Vagina (tissue), 2 donors: ENCODE measurements at places on chromosomes 2 and 18.

GRCh38 chr18:48171490-48172188, 237.5 kb downstream of the ZBTB7C start:
- DNase-seq, result no peak

DNA sequence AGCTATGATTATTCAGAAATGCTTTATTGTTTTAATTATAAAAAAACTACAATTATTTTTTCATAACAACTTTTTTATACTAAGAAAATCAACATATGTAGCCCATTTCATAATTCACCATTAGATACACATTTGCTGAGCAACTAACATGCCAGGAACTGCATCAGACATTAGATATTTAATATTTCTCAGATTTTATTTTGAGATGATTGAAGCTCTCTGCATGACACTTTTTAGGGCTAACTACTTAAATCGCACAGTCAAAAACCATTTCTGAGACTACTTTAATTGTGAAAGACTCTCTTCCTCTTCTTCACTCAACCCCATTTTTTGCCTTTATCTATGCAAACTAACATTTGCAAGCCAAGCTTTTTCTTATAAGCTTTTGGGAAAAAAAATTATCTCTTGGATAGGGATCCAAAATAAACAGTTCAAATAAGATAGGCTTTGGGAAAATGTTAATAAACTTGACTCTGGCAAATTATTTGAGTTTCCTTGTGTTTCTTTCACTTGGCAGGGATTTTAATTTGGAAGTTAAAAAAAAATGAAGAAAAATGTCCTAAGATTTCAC, 9.1 kb upstream of the COL3A1 start:
- DNase-seq, result no peak

GRCh38 chr2:191202209-191202721, 42.9 kb upstream of the MYO1B start:
- no peak for DNase-seq

DNA sequence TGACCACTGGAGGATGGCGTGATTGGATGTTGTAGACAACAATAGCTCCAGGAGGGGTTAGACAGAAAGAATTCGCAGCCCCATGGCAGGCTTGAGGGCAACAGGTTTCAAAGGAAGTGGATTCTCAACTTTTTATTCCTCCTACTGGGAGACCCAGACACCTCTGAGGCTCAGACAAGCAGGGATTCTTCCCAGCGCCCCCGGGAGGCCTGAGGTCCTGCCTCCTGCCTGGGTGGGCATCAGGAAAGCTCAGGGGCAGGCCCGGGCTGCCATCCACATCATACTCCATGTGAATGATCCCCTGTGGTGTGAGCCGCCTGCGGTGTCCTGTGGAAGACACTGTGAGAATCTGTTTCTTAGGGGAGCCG, 203.5 kb downstream of the CYP26B1 start:
- DNase-seq, result peak; percentile 74

GRCh38 chr2:129922571-129923264, 56.7 kb upstream of the RAB6C start:
- DNase-seq, result peak; percentile 70

GRCh38 chr2:101818531-101819451, 121.3 kb downstream of the MAP4K4 start:
- no peak for DNase-seq

DNA sequence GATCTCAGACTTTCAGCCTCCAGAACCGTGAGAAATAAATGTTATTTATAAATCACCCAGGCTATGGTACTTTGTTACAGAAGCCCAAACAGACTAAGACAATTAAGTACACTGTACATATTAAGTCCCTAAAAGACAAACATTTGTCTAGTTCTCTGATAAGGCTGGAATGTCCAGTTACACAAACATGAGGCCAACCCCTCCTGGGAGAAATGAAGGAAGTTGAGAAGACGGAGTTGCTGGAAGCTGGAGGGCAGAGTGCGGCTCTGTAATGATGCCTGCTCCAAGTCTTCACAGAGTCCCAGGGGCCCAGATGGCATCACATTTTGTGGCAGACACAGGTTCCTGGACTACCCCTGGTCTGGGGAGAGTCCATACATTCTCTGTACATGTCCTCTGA, 79.2 kb upstream of the ST8SIA3 start:
- no peak for DNase-seq

- peak; percentile 55 for DNase-seq
Measured at GRCh38 chr18:74486119-74486849, 9.9 kb upstream of the CNDP2 start.

DNA sequence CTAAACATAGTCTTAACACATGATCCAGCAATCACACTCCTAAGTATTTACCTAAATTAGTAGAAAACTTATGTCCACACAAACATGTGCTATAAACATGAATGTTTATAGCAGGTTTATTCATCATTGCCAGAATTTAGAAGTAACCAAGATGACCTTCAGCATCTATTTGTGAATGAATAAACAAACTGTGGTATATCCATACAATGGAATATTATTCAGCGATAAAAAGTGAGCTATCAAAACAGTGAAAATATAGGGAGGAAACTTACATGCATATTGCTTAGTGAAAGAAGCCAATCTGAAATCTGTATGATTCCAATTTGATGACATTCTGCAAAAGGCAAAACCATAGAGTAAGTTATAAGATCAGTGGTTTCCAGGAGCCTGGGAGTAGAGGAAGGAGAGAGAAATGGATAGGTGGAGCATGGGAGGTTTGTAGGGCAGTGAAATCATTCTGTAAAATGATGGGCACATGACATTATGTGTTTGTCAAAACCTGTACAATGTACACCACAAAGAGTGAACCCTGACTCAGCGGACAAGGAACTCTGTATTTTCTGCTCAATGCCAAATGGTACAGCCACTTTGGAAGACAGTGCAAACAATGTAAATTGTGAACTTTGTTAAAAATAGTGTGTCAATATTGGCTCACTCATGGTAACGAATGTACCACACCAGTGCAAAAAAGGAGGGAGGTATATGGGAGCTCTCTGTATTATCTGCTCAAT, 61.9 kb upstream of the IGFBP2 start:
- no peak for DNase-seq

DNA sequence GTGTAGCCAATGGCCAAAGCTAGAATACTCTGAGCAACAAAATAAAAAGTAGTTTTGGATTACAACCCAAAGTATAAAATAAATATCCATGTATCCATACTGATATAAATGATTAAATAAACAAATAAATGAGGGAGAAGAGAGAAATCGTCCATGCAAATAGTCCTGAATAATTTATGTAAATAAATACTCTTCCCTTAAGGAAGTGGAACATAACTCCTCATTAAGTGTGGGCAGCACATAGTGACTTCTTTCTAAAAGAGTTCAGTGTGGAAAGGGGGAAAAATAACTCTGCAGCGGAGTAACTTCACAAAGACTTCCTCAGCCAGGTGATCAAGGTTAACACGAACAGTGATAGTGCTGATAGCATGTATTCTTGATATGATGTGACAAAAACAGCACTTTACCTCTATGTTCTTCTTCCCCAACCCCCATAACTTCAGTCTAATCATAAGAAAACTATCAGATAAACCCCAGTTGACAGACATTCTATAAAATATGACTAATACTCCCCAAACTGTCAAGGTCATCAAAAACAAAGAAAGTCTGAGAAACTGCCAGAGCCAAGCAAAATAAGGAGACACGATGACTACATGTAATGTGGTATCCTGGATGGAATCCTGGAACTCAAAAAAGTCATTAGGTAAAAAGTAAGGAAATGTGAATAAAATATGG, 30.7 kb downstream of the METTL8 start:
- no peak for DNase-seq

- no peak for DNase-seq
Measured at GRCh38 chr2:150643114-150643725, 155.8 kb upstream of the RND3 start.

GRCh38 chr2:69624131-69624530, 19.4 kb downstream of the AAK1 start:
- DNase-seq, result no peak

- DNase-seq, result no peak
Measured at GRCh38 chr18:69161383-69162028, 239.2 kb upstream of the DOK6 start.

GRCh38 chr2:120491111-120491625, 145.2 kb downstream of the INHBB start:
- DNase-seq, result no peak

- no peak for DNase-seq
Measured at GRCh38 chr2:227363756-227364155, 15.3 kb downstream of the TM4SF20 start.

DNA sequence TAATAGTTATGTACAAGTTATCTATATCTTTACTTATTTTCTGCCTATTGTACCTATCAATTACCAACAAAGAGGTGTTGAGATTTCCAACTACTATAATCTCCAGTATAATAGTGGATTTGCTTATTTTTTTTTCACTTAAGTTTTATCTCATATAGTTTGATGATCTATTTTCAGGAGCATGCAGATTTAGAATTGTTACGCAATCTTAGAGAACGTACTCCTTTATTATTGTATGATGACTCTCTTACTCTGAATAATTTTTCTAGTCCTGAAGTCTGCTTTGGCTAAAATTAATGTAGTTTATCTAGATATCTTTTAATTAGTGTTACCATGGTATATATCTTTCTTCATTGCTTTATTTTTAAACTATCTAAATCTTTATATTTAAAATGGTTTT, 205.2 kb downstream of the SCG2 start:
- DNase-seq, result no peak

DNA sequence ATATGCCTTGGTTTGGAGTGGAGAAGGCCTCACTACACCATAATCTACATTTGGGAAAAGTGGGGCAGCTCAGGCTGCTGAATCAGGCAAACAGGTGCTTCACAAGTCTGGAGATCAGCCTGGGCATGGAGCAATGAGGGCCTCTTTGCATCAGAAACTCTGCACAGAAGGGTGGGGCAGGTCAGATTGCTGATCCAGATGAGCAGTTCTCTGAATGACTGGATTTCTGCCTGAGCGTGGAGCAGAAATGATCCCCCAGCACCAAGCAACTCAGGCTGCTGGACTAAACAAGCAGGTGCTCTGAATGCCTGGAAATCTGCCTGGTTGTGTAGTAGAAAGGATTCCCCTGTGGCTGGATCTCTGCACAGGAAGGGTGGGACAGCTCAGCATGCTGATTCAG, 605.3 kb upstream of the ZNF804A start:
- DNase-seq, result no peak

DNA sequence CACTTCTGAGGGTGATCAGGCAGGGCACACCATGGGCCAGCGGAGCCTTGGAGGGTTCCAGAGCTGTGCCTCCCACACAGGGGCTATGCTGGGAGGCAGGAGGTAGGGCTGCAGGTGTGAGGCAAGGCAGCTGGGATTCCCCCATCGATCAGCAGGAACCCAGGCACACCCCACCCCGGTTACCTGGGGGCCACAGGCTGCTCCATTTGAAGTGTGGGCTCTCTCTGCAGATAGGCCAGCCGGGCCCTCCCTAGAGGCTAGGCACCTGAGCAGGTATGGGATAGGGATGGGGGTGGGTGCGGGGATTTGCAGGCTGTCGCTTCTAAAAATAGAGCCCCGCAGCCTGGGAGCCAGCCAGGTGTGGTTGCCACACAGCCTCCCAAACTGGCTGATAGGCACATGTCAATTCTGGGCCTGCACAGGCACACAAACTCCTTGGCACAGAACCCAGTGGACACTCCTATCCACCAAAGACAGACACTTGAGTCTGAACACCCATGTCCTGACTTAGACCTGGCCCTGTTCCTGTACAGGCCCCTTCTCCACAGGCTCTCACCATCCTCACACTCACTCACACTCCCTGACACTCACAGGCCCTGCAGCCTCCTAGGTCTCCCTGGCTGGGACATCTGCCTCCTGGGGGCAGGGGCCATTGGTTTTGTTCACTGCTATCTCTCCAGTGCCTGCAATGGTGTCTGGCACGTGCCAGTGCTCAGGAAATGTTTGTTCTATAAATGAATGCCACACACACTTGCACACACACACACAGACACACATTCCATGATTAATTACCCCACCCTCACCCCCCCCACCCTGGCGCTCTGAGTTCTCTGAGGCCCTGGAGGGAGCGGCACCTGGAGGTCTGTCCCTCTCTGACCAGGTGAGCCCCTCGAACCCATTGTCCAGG, 73.4 kb downstream of the ZFP36L2 start:
- no peak for DNase-seq

- no peak for DNase-seq
Measured at GRCh38 chr18:34342960-34343359, 118.2 kb upstream of the NOL4 start.

- no peak for DNase-seq
Measured at GRCh38 chr2:68829749-68830148, 41.4 kb downstream of the BMP10 start.

GRCh38 chr2:132876745-132877391, 206.9 kb upstream of the LYPD1 start:
- DNase-seq, result no peak

GRCh38 chr2:26687801-26688200, 4.7 kb upstream of the KCNK3 start:
- DNase-seq, result no peak

GRCh38 chr2:109069331-109070194, 59.4 kb upstream of the SH3RF3 start:
- DNase-seq, result no peak

DNA sequence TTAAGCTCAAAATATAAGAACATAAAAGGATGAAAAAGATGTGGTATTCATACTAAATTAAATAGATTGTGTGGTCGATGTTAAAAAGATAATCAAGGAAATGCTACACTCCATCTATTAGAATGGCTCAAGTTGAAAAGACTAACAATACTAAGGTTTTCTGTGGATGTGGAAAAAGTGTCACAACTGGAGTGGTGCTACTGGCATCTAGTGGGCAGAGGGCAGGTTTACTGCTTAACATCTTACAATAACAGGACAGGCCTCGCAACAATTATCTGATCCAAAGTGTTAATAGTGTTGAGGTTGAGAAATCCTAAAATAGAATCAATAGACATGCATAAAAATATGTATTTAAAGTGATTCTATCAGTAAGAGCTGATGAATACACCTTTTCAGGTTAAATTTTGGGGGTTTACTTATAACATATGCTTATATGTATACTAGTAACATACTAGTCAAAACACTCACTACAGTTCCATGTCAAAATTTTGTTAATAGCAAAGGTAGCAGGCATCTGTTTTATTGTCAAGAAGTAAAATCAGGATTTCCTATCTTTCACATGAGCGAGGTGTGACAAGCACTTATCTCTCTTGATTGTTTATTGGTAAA, 91.5 kb upstream of the TMEFF2 start:
- no peak for DNase-seq

GRCh38 chr2:15782009-15782751, 158.2 kb upstream of the MYCN start:
- DNase-seq, result no peak

- DNase-seq, result no peak
Measured at GRCh38 chr2:197915548-197916265, 111.3 kb downstream of the PLCL1 start.

GRCh38 chr2:33488715-33489540, 12.5 kb downstream of the RASGRP3 start:
- DNase-seq, result no peak

GRCh38 chr2:161238560-161239325, 69.5 kb upstream of the PSMD14 start:
- no peak for DNase-seq

DNA sequence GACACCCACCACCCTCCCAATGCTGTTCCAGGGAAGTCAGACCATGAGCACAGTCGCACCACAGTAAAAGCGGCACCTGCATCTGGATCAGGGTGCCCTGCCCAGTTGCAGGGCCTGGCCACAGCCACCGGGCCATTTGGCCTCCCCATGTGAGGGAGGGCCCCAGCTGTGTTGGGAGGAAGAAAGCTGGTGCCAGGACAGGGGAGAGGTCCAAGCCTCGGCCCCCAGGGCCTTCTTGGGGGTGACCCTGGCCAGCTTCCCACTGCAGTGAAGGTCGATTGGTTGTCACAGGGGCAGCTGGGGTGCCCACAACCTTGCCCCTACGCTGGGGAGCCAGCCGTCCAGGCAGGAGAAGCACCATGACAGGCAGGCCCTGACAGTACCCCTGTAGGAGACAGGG, 183.2 kb upstream of the RAB6C start:
- no peak for DNase-seq
